ENCODE measurements at places on chromosomes 5 and 9.

GRCh38 chr5:151414536-151414935 lies 32.9 kb upstream of the SLC36A1 start:
- no peak for DNase-seq

DNA sequence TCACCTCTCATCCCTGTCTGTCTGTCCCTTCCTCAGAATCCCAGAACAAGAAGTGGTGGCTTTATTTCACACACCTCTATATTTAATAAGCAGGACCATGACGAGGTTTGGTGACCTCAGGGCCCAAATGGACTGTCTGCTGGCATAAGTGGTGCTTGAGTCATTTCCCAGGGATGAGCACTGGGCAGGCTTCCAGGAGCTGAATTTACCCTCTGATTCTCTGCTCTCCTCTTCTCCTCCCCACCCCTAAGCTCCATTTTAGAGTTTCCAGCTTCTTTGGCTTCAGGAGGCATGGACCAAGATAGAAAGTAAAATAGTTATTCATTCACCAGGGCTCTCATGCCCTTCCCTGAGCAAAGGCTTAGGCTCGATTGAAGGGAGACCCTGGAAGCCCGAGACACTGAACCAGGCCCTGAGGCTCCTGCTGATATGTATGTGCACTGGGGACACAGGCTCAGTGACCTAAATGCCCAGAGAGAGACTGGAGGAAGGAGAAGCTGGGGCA lies 69.1 kb downstream of the PPARGC1B start:
- DNase-seq, result no peak

DNA sequence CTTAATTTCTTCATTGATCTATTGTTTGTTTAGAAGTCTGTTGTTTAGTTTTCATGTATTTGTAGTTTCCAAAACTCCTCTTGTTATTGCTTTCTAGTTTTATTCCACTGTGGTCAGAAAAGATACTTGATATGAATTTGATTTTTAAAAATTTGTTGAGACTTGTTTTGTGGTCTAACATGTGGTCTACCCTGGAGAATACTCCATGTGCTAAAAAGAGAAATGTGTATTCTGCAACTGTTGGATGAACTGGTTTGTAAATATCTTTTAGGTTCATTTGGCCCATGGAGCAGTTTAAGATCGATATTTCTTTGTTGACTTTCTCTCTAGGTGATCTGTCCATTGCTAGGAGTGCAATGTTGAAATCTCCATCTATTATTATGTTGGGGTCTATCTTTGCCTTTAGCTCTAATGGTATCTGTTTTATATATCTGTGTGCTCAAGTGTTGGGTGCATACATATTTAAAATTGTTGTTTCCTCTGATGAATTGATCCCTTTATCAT lies 150.6 kb upstream of the ATP10B start:
- no peak for DNase-seq

- DNase-seq, result no peak
These were observed 67.1 kb upstream of the GGTA1 start for GRCh38 chr9:121566481-121567465.

DNA sequence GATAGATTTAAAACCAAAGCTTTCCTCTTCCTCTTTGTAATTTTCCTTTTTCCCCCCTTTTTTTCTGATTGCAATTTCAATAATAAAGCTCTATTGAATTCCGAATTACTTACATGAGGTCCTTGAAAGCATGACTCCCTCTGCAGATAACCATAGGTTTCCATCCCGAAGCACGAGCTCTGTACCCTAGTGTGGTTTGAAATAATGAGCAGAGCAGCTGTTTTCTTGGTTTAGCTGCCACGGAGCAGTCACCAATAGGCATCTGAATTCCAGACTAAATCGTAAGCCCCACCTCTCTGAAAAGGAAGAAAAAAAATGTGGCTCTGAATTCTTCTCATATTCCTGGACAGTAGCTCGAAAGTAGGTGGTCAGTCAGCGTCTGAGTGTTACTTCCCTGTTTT lies 18.5 kb upstream of the GNE start:
- DNase-seq, result no peak

GRCh38 chr5:77770293-77771005 lies 5.7 kb downstream of the TBCA start:
- DNase-seq, result no peak

DNA sequence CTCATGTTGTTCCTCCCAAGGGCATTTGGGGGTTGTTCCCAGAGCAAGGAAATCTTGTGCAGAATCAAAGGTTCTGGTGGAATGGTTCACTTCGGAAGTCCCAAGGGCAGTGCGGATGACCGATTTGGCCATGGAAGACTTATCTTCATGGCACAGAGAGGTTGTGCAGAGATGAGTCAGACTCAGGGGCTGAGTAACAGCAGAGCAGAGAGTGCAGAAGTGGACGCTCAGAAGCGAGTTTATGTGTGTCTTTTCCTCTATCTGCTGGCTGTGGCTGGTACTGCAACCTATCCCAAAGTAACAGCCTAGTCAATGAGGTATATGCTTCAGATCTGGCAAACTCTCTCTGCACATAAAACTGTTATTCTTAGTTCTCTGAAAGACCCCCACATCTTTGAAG lies 118.1 kb downstream of the DPYSL3 start:
- no peak for DNase-seq

DNA sequence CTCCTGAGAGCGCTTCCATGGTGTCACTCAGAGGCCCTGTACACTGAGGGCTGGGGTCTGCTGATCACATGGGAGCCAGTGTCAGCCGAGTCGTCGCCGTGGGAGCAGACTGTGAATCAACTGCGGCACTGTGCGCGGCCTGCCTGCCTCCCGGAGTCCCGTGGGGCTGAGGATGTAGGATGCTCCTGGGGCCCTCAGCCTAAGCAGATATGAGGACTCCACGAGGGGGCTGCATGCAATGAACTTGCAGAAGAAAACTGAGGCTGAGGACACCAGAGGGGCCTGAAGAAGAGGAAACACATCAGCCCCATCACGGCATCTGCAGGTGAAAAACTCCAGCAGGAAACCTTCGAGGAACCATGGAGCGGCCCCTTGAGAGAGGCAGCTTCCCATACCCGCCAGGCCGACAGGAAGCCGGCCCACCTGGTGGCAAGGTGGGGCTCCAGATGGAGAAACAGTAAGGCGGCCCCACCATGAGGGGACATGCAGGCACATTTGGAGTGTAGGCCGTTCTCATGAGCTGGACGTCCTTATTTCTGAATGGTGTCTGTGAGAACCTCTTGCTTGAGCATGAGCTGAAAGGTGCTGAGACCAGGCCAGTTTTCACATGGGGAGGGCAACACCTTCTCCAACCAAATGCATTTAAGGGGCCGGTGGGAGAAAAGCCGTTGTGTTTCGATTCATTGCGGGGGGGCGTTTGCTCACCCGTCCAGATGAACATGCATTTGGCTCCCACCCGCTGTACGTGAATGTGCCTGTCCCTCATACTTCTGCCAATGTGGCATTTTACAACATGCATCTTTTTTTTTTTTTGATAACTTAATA lies 35.2 kb upstream of the ADAMTS2 start:
- DNase-seq, result no peak

DNA sequence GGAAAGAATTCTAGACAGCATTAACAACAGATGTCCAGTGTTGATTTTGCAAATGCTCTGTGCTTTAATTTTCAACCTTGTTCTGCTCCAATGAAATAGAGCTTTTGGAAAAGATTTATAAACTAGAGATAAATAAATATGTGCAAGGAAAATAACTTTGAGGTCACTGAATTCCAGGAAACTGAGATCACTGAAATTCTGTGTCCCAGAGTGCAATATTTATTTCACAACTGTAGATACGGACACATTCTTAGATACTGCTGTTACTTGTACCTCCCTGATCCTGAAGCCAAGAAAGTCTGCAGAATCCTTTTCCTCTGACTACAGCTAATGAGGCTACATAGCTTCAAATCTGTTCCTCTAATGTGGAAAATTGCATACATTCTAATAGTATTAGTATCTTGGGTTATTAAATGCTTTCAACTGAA lies 222.9 kb downstream of the DOCK8 start:
- DNase-seq, result no peak

GRCh38 chr9:88979021-88979420 lies 12.2 kb upstream of the S1PR3 start:
- DNase-seq, result no peak

DNA sequence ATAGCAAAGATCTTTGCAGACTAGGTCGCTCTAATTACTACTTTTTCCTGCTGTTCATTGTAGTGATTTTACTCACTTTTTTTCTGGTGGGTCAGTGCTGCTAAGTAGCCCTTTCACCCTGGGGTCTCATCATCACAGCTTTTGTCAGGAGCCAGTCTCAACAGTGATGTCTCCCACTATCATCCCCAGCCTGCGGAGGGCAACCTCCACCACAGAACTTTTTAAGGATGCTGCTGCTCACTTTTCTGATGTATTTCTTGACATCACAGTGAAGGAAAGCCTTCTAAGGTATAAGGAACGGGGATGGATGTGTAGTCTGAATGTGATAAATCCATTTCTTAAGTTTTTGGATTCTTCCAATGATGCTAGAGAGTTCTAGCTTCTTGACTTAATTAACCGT lies 242.5 kb upstream of the RIOK2 start:
- DNase-seq, result no peak

GRCh38 chr5:120402606-120403005 lies 61.5 kb upstream of the PRR16 start:
- no peak for DNase-seq

- no peak for DNase-seq
These were observed 72.4 kb downstream of the NUDT12 start for GRCh38 chr5:103490030-103490739.

DNA sequence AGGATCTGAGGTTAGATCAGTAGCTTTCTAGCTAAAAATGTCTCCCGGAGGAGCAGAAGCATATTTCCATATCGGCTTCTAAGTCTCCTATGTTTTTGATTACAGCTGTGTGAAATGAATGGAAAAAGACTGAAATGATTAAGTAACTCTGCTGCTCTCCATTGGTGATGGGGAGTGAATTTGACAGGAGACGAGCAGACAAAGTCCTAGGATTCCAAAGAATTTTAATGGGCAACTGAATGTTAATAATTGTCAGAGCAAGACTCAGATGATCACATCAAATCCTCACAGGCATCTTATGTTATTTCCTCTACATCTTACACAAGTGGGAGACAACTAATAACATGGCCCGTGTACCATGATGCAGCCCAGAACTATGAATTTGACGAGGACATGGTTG lies 66.8 kb downstream of the LIX1 start:
- no peak for DNase-seq

GRCh38 chr5:129500101-129500500 lies 40.0 kb downstream of the ADAMTS19 start:
- DNase-seq, result no peak

DNA sequence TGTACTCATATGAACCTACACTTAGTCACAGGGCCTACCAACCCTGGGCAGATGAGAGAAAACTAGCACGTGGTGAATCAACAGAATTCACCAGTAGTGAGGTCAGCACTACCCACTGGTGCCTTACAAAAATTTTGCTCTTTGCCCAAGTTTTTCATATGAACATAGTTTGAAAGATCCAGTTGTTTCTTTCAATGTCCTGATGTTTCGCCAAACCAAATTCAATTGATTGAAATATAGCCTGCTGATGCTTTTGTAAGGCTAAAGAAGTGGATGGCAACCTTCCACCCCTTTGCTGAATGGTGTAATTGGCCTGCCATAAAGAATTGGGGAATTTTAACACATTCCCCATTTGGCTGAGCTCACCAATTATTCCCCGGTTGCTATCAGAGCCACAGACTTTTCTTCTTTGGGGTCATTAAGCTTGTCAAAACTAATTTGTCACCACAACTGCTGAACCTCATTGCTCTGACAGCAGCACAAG lies 339.2 kb downstream of the GLIS3 start:
- DNase-seq, result no peak

DNA sequence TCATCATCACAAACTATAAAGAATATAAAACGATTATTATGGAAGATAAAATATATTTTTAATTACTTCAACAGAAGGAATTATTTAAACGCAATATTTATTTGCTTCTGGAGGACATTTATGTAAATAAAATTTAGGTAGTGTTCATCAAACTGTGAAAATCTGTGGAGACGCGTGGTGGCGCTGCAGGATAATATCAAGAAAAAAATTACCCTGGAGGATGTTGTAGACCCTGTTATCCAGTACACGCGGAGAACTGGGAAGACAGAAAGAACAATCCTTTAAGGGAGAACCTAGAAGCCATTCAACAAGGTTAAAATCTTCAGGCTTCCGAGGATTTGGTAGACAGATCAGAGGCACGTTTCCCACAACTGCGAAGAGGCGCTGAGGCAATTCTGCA lies at the start of gene PCDHB12:
TSS of gene PCDHB12 (plus strand) at position 242 of the 400 bp plus-strand sequence. CDS start 189 bp downstream, outside the sequence.
- DNase-seq, result no peak

GRCh38 chr9:87853302-87853701 lies 29.4 kb upstream of the SPATA31E1 start:
- DNase-seq, result no peak

DNA sequence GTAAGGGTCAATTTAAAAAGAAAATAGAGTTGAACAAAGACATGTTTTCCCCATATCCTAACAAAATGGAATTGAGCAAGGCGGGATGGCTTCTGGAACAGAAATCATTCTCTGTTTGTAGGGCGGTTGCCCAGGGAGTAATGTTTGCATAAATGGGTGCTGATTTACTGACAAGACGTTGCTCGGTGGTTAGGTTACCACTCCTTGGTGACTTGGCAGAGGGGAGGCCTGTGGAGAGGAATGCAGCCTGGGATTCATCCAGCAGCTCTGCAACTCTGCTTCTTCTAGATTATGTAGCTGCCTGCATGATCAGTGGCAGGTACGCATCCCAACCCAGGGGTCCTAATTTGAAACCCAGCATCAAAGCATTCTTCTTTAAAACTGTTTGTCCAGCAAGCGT lies 200.2 kb downstream of the CFAP90 start:
- no peak for DNase-seq

GRCh38 chr5:96031180-96031579 lies 69.5 kb upstream of the ELL2 start:
- no peak for DNase-seq

DNA sequence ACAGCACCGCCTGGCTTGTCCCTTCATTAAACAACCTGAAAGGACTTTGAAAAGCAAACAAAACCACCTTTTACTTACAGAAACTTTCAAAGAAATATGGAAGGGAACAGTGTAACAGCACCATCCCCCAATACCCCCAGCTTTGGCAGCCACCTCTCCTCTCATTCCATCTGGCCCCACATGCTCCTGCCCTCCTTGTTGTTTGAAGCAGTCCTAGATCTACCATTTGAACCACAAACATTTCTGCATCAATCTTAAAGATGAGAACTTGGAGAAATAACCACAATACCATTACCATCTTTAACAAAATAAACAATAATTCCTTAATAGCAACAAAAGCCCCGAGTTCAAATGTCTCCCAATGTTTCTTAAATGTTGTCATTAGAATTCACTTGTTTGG lies 17.8 kb upstream of the COL15A1 start:
- no peak for DNase-seq

GRCh38 chr5:129021744-129022143 lies 56.5 kb downstream of the SLC27A6 start:
- no peak for DNase-seq
